ENCODE measurements at places on chromosomes 6 and 20.

DNA sequence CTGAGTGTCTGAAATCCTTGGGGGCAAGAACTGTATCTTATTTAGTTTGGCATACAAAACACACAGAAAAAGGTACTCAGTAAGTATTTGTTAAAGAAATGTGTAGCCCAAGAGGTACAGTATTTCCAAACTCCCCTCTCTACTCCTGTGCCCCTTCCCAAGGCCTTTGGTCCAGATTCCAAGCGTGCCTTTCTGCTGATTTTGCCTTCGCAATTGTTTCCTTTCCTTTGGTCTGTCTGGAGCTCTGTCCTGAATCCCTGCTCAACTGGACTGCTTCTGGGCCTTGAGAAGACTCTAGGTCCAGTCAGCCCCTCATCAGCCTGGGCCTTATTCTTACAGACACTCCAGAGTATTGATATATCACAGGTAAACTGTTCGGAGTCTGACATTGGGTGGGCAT, 122.2 kb upstream of the SYNCRIP start:
- DNase-seq: no peak

- no peak for DNase-seq
These were observed 18.4 kb upstream of the IFNGR1 start for GRCh38 chr6:137237413-137238170.

GRCh38 chr20:15235471-15236198, 898.2 kb upstream of the FLRT3 start:
- DNase-seq: no peak

GRCh38 chr6:113672491-113673149, 184.5 kb upstream of the MARCKS start:
- DNase-seq: no peak

DNA sequence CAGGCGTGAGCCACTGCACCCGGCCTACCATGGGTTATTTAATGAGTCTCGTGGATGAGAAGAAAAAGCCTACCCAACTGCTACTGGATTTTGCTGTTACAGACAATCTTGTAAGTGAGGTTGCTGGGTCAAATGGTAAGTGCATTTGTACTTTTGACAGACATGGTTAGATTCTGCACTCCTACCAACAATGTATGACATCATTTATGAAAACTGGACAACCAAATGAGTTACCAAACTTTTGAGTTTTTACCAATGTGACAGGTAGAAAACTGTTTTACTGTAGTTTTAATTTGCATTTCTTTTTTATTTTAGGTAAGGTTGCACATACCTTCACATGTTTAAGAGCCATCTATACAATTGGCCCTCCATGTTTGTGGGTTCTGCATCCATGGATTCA, 48.2 kb downstream of the PDSS2 start:
- no peak for DNase-seq

GRCh38 chr6:63560801-63561287, 11.4 kb upstream of the LOC128125822 start:
- DNase-seq: no peak

- no peak for DNase-seq
These were observed 56.2 kb downstream of the KHDC1L start for GRCh38 chr6:73169111-73169510.

GRCh38 chr6:105369145-105369544, 33.7 kb downstream of the PREP start:
- DNase-seq: no peak

DNA sequence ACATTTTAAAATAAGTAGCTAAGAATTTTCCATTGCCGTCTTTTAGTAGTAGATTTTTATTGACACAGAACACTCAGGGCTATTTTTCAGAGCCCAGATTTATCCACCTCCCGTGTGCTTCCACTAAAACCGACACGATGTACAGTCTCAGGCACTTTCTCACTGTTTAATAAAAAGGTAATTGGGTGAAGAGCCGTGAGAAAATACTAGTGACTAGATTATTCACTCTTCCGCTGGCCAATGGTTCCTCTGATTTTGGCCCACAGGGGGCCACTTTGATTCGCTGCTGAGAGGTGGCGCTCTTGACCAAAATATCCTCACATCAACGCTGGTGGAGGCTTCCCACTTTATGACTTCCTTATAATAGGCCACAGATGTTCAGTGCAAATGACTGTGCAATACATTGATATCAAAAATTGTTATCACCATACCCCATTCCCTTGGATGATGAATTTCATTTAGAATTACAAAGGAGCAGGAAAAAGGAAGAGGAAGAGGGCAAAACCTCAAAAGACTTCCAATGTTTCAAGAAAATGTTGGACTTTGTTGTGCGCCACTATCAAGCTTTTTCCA, 12.3 kb upstream of the HDDC2 start:
- DNase-seq: peak; percentile 61

GRCh38 chr6:147166360-147166944, 37.8 kb upstream of the STXBP5 start:
- DNase-seq: no peak

- no peak for DNase-seq
These were observed 42.5 kb downstream of the EYA2 start for GRCh38 chr20:46937157-46937523.

DNA sequence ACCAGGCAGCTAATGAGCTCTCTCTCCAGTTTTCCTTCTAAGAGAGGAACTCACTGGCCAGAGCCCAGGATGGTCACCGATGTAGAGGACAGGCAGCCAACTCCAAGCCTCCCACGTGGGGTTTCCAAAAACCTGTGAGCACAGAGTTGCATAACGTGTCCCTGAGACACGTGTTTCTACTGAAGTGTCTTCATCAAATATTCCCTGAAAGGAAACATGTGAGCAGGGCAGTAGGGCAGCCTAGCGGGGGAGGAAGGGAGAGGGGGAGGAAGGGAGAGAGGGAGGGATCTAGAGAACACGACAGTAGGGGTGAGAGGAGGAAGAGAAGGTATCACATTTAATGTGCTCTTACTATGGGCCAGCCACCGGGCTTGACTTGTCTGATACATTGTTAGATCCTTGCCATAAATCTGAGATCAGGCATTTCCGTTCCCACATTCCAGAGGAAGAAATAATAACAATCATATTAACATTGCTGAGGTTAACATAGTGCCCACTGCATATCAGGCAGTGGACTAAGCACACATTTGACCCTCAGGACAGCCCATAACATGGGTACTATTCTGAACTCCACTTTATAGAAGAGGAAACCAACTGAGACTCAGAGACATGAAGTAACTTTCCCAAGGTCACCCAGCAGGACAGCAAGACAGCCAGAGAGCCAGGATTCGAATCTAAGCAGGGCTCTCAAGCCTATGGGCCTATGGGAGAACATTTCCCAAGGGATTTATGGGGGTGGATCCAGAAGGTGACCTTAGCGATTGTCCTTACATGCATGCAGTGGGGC, 4.5 kb upstream of the SYS1 start:
- DNase-seq: no peak

DNA sequence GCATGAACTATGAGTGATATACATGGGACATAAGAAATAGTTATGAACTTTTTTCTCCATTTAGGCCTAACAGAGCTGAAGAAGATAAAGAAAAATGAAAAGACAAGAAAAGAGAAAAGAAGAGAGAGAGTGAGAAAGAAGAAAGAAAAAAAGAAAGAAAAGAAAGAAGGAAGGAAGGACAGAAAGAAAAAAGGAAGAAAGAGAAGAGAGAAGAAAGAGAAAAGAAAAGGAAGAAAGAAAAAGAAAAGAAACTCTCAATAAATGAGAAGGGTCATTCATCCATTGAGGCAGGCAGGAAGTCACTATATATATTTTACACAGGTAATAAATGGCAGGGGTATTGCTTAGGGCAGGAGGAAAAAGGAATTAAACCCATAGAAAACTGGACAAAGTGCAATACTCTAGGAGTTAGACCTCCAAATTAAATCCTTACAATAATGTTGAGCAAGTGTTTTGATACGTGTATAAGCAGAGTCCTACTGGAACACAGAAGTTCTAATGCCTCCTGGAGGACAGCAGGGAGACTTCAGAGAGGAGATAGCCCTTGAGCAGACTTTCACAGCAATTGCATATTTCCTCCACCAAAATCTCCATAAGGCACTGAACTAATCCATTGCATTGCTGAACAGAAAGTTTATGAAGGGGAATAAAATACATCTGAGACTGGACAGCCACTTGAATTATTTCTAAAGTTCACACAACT, 86.4 kb upstream of the TENT5A start:
- no peak for DNase-seq

DNA sequence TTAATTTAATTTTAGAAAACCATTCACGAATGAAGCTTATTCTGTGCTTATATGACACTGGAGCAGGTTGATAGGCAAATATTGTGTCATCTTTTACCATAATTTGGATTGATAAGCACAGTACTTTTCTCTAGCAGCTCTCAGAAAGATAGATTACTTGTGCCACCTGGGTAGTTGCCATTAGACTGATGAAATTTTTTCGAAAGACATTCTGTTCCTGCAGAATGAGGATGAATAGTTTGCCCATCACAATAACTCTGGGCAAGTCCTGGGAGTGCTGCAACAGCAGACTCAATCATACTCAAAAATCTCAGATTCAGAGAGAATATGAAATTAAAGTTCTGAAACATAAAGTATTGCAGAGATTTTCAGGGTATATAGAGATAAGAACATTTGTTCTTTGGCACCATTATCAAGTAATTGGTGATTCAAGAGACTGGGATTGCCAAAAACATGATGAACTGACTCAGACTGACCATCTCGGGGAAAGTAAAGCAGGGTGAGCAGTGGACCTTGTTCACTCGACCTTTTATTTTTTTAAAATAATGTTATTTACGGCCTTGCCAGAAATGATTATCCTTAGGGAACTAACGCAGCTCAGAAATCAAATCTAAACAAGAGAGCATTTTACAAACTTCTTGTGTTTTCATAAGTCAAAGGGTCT, 65.8 kb upstream of the PTCHD4 start:
- no peak for DNase-seq

- no peak for DNase-seq
These were observed 15.4 kb upstream of the IL22RA2 start for GRCh38 chr6:137188855-137189254.

DNA sequence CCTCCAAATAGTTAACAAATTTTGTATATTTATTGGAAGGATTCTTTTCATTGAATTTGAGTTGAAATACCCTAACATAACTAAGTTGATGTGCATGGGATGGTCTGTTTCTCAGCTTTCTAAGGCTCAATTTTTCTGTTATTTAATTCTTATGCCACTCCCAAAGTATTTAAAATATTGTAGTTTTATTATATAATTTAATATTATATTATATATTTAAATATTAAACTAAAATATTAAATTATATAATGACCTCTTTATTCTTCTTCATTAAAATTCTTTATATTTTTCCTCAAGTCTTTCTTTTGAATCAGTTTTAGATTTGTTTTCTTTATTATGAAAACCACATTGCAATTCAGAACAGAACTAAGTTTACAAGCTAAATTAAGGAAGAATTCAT, 194.7 kb downstream of the TFAP2B start:
- no peak for DNase-seq

DNA sequence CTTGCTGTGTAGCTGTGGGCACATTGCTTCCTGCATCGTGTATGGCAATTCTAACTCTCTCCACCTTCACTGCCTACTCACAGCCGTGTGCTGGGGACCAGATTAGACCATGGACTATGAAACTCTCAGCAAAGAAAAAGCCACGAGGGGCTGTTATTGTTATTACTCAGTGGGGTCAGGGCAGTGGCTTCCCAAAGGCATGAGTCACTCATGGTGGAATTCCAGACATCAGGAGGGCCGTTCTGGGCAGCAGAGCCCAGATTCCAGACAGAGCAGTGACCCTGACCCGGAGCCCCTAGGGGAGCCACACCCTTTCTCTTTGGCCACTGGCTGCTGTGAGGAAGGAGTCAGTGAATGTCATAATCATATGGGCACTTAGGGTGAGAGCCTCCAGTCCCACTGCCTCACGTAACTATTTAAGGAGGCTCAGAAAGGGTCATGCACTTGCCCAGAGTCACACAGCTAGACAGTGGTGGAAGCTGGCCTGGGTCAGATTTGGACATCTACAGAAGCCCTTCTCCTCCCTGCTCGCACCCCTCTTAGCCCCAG, 22.2 kb upstream of the CCN5 start:
- DNase-seq: no peak

DNA sequence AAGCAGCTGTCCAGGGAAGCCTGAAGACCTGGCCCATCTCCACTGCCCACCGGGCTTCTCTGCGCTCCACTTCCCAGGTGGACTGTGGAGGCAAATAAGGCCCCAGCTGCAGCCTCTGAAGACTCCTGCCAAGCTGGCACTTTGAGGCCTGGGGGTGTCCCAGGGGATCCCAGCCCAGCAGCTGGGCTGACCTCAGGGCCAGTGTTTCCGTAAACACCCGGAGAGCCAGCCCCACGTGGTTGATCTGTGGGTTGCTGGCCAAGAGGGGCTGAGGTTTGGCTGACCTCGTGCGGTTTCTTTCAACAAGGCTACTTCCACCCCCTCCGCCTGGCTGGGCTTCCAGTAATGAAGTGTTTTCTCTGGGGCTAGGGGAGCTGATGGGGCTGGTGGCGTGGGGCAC, 12.4 kb upstream of the CCN5 start:
- no peak for DNase-seq

- DNase-seq: no peak
These were observed 594.7 kb upstream of the ADGRB3 start for GRCh38 chr6:68040312-68040778.

DNA sequence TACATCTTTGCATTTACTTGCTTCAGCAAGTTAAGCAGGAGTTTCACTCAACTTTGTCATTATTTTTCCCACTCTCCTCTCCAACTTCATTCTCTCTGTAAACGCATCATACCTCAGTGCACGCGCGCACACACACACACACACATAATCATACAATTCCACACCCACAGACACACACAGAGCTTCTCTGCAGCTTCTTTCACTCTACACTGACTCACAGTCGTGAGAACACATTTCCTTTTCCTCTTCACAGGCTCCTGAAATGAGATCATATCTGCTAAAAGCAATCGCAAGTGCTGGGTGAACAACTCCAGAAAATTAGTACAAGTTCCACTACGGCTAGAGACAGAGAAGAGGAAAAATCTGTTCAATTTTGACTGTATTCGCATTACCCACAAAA, 215.4 kb downstream of the PTPRT start:
- no peak for DNase-seq

GRCh38 chr6:137049095-137049494, 4.3 kb upstream of the IL20RA start:
- DNase-seq: no peak
